Activated CD8-positive, alpha-beta T cell treated with anti-CD3 and anti-CD28 coated beads for 36 hours (primary cell): ENCODE measurements at places on chromosomes 12 and 14. TPM values are rescaled to one million over a fixed set of nuclear protein-coding genes. Genes with fewer than 3 reads are reported as not detected.
A peak's percentile ranks its signal among the peaks of the same experiment; 100 is the strongest.

Gene CLEC2A
- total RNA-seq, result not detected

DNA sequence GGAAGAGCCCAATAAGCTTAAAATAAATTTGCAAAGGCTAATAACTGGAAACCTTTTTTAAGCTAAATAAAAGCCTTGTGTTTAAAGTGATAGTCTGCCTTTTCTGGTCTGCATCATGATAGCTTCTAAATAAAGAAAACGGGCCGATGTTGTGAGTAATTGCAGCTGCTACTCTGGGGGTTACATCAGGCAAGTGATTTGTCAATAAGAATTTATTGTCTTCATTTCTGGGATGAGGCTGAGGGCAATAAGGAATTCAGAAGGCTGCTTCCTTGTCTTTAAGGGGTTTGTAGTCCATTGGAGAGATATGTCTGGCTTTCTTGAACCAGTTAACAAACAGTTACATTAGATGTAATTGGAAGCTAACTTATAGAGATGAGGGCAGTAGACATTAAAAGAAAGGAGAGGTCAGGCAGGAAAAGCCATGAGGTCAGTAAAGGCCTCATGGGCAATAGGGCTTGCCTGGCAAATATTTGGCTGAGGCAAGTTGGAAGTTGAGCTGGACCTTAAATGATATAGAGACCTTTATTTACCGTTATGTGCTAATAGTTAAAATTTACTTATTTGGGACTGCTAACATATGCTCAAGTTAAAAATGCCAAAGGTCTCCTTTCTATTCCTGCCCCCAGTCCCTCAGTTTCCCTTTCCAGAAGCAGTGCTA, 85.0 kb downstream of the CRADD start:
- DNase-seq, result no peak

DNA sequence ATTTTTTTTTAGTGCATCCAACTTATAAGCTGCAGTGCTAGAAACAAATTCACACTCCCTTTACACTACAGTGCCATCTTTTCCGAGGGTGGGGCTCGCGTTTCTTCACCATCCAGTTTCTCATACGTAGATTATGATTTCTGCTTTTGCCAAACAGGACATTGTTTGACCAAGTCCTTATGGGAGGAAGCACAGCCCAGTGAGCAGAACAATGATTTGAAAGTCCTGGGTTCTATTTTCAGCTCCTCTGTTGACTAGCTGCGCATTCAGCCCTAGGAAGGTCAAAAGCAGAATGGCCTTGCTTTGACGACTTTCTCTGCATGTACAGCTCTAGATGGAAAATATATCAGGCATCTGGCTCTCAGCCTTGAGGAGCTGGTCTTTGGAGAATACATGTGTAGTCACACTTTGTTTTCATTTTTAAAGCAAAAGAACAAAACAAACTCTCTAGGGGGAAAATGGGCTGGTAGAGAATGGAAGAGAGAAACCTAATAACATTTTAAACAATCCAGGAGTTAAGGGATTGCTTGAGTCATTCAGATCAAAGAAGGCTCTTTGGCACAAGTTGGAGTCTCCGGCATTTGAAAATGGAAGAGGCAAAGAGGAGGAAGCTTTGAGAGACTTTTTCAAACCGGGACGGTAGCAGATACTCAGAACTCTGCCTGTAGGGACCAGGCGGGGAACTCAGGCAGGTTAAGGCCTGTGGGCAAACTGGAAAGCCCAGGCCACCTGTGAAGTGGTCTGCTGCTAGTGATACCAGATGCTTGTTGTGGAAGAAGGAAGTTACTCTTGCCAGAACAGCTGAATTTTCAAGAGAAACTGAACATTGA, 257.3 kb upstream of the PLEKHG7 start:
- no peak for DNase-seq

DNA sequence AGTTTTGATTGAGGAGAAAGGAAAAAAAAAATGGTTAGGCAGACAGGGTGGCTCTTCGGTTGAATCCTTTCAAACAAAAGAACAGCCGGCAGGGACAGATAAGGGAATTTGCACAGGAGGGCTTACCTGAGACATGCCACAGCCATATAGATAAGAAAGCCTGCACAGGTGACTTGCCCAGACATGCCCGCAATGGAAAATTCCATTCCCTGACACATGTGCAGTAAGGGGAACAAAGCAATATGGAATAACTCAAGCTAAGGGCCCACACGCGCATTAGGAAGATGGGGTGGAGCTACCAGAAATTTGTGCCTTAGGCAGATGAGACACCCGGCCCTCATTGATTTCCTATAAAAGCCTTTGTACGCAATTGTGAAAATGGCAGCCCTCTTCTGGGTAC, 86.7 kb downstream of the TMEM260 start:
- DNase-seq, result no peak

GRCh38 chr14:43765474-43765873, 741.6 kb downstream of the FSCB start:
- no peak for DNase-seq

- DNase-seq, result no peak
Measured at GRCh38 chr12:7732993-7733392, 14.2 kb downstream of the CLEC4C start.

DNA sequence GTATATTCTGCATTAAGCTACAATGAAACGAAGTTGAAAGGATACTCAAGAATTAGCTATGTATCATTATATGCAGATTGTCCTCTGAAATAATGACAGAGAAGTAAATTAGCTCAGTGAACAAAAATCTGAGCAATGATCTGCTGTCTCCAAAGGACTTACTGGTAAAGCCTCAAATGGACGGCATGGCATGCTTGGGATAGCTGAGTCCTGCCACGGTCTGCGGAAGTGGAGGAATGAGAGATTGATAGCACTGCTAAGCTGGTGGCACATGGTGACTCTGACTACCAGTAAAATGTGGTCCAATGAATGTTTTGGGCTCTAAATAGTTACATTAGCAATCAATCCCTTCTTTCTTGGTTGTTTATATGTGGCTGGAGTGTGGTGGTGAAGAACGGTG, 3.7 kb upstream of the DENND5B start:
- DNase-seq, result no peak

GRCh38 chr12:127162307-127162706, 1104.7 kb upstream of the TMEM132C start:
- DNase-seq, result no peak

DNA sequence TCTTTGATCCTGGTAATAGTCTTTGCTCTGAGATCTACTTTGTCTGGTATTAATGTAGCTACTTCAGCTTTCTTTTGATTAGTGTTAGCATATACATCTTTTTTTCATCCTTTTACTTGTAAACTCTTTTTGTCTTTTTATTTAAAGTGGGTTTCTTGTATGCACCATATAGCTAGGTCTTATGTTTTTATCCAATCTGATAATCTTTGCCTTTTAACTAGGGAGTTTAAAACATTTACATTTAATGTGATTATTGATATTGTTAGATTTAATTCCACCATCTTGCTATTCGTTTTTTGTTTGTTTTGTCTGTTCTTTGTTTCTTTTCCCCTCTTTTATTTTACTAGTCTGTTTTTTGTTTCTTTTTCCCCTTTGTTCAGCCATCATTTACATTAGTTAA, 6.0 kb downstream of the CGRRF1 start:
- DNase-seq, result no peak

Gene OR4K14
- not detected for total RNA-seq

DNA sequence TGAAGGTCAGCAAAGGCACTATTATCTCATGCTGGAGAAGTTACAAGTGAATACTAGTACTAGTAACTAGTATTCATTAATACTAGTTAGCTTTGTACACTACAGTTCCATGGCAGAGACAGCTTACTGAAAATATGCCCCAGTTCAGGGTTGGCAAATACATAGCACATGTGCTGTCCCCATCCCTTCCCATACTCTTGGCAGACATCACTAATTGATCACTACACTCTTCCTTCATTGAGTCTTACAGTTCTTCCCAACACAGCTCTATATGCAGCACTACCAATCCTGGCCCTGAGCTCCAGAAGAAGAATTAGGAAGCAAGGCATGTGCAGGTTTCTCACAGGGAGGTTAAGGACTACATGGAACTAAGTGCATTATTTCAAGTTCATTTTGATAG, 168.3 kb upstream of the EEA1 start:
- DNase-seq, result no peak

DNA sequence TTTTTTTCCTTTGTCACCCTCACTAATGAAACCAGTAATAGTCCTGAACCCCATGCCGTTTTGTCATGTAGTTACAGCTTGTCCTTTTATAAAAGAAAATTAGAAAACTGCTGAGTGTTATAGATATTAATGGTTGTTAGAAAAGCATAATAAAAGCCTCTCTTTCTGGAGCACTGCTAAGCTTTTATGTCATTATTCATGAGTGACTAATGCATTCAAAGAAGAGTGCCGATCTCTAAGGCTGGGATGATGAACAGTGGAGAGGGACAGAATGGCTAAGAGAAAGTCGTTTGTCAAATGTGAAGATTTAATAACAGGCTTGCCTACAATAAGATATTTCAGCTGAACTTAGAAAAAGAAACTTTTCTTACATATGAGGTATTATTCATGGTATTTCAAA, 121.6 kb downstream of the MGAT4C start:
- no peak for DNase-seq

Gene HAL
- total RNA-seq, result 0.25 TPM

DNA sequence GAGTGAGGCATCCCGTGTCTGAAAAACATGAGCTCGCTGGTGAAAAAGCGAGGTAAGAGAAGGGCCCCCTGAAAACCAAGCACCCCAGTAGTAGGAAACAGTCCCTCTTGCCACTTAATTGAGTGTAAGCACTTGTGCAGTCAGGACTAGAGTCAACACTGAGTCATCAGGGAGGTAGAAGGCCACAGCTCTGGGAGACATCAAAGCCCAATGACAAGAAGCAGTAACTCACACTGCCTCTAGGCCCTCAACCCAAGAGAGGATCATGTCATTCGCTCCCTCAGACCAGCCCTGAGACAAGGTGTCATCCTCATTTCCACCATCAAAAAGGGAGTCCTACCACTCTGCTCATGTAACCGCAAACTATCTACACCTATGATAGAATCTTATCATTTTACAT, 17.8 kb downstream of the POMT2 start:
- peak; percentile 65 for DNase-seq
